ENCODE measurements at places on chromosomes 1 and 21.

GRCh38 chr1:53409695-53410094 is 49.5 kb upstream of the DMRTB1 start:
- no peak for DNase-seq

- DNase-seq, result no peak
Observed at GRCh38 chr1:88502886-88503285, 181.2 kb upstream of the PKN2 start.

DNA sequence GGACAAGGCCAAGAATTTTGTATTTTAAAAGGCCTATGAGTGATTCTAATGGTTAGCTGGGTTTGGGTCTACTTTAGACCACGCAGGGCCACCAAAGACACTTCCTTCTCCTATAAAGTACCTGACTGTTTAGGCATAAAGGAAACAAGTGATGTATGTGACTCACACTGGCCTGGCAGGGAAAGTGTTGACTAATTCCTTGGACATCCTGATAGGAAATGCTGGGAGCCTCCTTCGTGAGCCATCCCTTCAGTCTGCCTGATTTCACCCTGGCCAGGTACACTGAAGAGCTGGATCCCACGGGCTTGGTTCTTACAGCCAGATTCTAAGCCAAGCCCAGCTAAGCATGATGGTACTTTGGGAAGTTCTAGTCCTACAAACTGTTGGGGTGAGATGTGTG is 100.5 kb upstream of the HMGB4 start:
- no peak for DNase-seq

GRCh38 chr1:181208083-181208482 is 119.6 kb downstream of the IER5 start:
- DNase-seq, result no peak

DNA sequence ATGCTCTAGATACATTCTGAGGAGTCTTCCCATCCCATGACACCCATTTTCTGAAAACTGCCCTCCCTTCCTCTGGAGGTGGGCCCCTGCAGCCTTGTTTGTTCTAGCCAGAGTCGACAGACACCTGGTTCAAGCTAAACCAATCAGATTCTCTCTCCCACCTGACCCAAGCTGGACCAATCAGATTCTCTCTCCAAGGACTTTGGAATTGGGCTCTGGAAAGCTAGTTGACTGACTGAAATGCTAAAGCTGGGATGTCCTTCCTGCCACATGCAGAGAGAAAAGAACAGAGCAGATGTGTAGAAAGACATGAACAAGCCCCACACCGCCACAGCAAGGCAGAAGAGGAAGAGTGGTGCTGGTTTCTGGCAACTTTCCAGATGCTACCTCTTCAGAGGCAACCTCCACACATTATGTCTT is 24.6 kb downstream of the ASAP3 start:
- no peak for DNase-seq

Measured in left renal cortex interstitium (tissue), 4 donors.